Ascending aorta (tissue), 2 donors: ENCODE measurements at places on chromosomes 2 and 18.

DNA sequence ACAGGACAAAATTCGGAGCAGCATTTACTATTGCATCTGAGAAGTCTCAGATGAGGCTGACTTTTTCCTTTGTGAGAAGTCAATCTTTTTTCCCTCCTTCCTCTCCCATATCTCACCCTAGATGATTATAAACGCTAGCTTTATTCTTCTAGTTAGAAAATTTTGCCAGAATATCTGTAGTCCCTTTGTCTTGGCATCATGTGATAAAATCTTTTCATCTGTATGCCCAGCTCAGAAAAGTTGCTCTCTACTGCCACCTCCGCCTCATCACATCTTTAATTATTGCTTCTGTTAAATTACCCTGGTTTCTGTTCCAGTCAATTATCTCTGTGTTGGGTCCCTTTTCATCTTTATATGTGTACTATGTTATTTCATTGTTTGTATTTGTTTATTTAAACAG lies 210.8 kb upstream of the SLC35G4 start:
- H3K27me3 ChIP-seq = no peaks in the 10 kb centered on the region
- no peak overlapping the region for H3K27ac ChIP-seq
- no peak for DNase-seq
- no peak overlapping the region for H3K4me3 ChIP-seq
- no peaks in the 10 kb centered on the region for H3K36me3 ChIP-seq

GRCh38 chr2:23564615-23564960 lies 179.6 kb downstream of the KLHL29 start:
- peak overlapping the region; percentile 68 for H3K27ac ChIP-seq
- DNase-seq = no peak
- no peaks in the 10 kb centered on the region for H3K36me3 ChIP-seq
- peaks cover 43% of the 10 kb centered on the region for H3K4me1 ChIP-seq
- no peaks in the 10 kb centered on the region for H3K27me3 ChIP-seq

DNA sequence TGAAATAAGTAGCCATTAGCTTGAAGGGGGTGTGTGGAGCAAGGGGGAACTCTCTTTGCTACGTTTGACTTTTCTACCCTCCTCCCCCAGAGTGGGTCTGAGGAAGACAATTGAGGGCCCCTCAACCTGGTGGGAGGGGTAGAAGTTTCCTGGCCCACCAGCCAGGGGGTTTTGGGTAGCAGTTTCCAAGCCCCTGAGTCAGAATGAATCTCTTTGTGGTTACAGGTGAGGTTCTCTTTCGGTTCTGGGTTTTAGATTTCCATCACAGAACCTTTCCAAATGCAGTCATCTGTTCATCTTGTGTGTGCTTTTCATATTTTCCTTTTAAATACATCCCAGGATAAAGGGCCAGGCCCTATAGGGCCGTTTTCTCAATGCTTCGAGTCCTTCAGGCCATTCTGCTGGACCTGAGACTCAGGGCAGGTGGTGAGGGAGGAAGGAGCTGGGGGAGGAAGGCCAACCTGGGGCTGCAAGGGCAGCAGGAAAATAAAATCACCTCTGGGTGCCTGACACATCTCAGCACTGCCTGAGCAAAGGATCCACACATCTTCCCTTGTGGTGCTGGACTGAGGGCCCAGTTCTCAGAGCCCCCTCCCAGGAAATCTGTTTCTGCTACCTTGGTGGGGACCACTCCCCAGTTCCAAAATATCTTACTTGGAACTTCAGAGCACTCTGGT lies 4.7 kb downstream of the LBH start:
- peak overlapping the region; percentile 75 for H3K27ac ChIP-seq
- DNase-seq = no peak
- peaks cover 12% of the 10 kb centered on the region for H3K36me3 ChIP-seq
- H3K27me3 ChIP-seq = no peaks in the 10 kb centered on the region
- peaks cover 9% of the 10 kb centered on the region for H3K4me1 ChIP-seq
- peak overlapping the region; percentile 83 for H3K4me3 ChIP-seq

- DNase-seq = no peak
- no peaks in the 10 kb centered on the region for H3K27me3 ChIP-seq
- H3K27ac ChIP-seq = no peak overlapping the region
- H3K4me1 ChIP-seq = no peaks in the 10 kb centered on the region
- H3K36me3 ChIP-seq = peaks cover 54% of the 10 kb centered on the region
These were observed 47.2 kb downstream of the EIF2AK3 start for GRCh38 chr2:88580088-88580487.

DNA sequence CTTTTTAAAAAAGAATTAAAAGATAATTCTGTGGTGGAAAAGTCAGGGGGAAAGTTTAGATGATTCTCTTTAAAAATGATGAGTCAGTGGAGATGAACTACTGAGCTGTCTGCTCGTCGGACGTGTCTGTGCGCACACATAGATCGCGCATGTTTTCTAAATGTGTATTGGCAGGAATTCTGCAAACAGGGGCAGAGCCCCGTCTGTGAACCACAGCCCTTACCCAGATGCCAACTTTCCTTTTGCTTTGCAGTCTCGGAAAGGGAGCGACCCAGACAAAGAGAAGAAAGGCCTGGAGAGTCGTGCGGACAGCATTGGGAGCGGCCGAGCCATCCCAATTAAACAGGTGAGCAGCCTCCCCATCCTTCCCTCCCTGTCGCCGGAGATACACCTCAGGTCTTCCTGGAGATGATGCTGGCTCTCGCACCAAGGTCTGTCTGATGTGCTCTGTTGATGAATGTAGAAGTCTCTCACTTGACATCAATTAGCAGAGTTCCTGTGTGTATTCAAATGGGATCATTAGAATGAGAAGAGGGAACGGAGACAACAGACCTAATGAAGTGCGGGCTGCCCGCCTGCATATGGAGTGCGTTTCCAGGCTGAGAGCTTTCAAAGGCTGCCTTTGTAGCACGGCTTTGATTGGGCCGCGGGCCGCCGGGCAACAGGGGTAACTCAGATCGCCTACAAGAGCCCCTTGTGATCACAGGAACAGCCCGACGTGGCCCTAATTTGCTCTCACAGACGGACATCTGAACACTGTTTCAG lies 313.3 kb downstream of the AGAP1 start:
- H3K4me3 ChIP-seq = no peak overlapping the region
- no peaks in the 10 kb centered on the region for H3K27me3 ChIP-seq
- no peak overlapping the region for H3K27ac ChIP-seq
- no peaks in the 10 kb centered on the region for H3K4me1 ChIP-seq

DNA sequence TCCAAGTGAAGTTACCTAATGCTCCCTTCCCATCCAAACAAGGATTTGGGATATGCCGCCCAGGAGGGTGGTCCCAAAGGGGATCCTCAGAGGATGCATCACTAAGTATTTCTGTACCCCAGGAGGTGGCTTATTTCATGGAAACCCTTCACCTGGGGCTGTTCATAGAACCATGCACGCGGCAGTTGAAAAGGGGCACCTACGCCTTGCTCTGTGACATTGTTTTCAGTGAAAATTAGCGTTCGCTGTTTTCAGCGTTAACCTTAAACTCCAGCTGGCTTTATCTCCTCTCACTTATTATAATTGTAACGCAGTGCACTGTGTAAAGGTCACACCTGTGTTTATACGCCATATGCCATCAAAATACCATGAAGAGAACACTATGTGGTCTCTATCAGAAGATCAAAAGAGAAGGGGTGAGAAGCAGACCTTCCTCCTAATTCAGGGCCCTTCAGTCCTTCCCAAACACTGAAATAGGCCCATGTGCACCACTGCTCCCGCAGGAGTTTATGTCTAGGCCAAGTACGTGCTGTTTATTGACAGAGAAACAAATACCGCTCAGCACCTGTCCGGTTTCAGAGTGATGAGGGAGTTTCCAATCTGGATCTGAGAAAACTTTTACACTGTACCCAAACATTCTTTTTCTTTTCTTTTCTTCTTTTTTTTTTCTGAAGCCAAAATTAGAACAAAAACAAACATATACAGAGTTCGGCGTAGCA lies 162.1 kb downstream of the BCL2 start:
- H3K4me3 ChIP-seq = peak overlapping the region; percentile 37
- DNase-seq = no peak
- no peaks in the 10 kb centered on the region for H3K36me3 ChIP-seq
- H3K27me3 ChIP-seq = no peaks in the 10 kb centered on the region

GRCh38 chr18:49563701-49564517 lies 2.1 kb downstream of the LIPG start:
- H3K4me1 ChIP-seq = peaks cover 19% of the 10 kb centered on the region
- peaks cover 3% of the 10 kb centered on the region for H3K27me3 ChIP-seq
- no peak overlapping the region for H3K4me3 ChIP-seq

- DNase-seq = no peak
- H3K4me1 ChIP-seq = peaks cover 14% of the 10 kb centered on the region
- H3K27ac ChIP-seq = no peak overlapping the region
- H3K4me3 ChIP-seq = no peak overlapping the region
- no peaks in the 10 kb centered on the region for H3K27me3 ChIP-seq
These were observed 99.7 kb upstream of the OTOS start for GRCh38 chr2:240240017-240240734.

DNA sequence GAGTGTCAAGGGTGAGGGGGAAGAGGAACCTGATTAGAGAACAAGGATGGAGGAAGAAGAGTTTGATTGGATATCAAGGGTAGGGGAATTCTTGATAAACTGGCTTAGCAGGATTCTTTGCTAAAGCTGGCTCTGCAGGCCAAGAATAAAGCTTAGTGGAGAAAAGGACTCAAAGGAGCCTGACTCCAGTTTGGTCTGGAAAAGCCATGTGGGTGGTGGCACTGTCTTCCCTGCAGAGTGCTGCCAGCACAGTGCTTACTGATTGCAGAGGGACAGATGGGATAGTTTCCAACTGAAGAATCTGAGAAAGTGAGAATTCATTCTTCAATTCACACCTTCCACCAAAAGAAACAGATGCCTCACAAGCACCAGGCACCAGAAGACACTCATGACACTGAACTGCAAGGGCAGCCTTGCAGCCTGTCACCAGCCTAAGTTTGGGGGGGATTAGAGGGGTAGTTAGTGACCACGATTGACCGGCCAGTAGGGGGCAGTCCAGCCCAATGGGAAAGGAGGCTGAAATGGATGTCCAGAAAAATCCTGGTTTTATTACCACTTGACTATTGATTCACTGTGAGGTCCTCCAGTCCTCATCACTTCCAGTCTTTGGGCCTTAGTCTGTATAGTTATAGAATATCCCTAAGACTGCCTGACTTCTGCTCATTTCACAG lies 334.5 kb downstream of the SMAD2 start:
- H3K4me1 ChIP-seq = no peaks in the 10 kb centered on the region
- no peak for DNase-seq
- H3K27me3 ChIP-seq = no peaks in the 10 kb centered on the region
- H3K27ac ChIP-seq = no peak overlapping the region
- no peaks in the 10 kb centered on the region for H3K36me3 ChIP-seq

GRCh38 chr18:8912348-8913326 lies 189.9 kb upstream of the NDUFV2 start:
- H3K4me1 ChIP-seq = no peaks in the 10 kb centered on the region
- H3K27me3 ChIP-seq = no peaks in the 10 kb centered on the region
- H3K27ac ChIP-seq = no peak overlapping the region
- DNase-seq = no peak
- H3K36me3 ChIP-seq = no peaks in the 10 kb centered on the region

DNA sequence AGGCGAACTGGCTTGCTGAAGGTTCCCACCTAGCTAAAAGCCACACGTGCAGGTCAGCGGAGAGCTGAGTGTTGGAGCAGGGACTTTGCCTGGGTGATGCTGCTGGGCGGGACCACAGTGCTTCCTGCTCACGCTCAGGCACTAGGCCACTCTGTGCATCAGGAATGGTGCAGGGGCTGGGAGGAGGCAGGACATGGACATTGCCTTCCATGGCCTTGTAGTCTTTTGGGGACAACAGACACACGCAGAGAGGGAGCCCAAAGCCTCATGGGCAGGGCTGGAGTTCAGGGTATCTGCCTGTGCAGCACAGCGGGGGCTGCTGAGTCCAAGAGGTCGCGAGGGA lies 207.2 kb downstream of the ZBTB7C start:
- no peaks in the 10 kb centered on the region for H3K4me1 ChIP-seq
- no peaks in the 10 kb centered on the region for H3K36me3 ChIP-seq
- no peaks in the 10 kb centered on the region for H3K27me3 ChIP-seq
- no peak for DNase-seq
- H3K27ac ChIP-seq = no peak overlapping the region

DNA sequence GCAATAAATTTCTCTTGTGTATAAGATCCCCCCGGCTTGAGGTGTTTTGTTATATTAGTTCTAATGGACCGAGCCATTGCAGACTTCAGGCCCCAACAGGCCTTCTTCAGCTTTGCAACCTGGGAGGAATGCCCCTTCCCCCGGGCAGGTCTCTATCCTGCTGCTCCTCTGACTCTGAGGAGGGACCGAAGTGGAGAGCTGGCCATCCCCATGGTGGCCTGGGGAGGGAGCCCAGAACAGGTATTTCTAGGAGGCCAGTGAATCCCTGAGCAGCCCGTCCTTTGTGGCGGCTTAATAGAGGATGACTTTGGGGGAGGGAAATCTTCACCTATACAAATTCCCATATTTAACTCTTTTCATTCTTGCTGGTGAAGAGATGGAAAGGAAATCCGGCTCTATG lies 715.8 kb upstream of the SOX11 start:
- no peaks in the 10 kb centered on the region for H3K36me3 ChIP-seq
- no peaks in the 10 kb centered on the region for H3K4me1 ChIP-seq
- DNase-seq = no peak
- H3K4me3 ChIP-seq = no peak overlapping the region
